Activated T-helper 1 cell treated with anti-CD3 and anti-CD28 coated beads, Interleukin-2, amount 50 U/mL, for 16 hours (primary cell): ENCODE measurements at places on chromosomes 1 and 21.
A peak's percentile ranks its signal among the peaks of the same experiment; 100 is the strongest.

- DNase-seq = no peak
Measured at GRCh38 chr21:36547464-36547863, 67.5 kb upstream of the CLDN14 start.

DNA sequence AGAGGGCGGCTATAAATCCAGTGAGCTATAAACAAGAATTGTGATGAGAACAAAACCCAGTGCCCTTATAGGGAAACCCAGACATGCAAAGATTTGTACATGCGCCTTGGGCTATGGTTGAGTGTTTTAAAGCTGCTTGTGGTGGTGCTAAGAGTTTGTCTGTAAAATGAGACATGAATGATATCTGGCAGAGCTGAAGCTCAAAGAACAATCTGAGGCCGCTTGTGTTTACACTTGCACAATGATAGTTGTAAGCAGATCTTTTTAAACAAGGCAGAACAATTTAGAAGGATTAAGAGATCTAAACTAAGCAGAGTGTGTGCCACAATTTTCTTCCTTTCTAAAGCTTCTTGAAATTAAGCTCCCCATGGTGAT lies 80.4 kb upstream of the ADAMTS5 start:
- DNase-seq = no peak

GRCh38 chr1:184376369-184376768 lies 10.5 kb upstream of the C1orf21 start:
- DNase-seq = no peak

DNA sequence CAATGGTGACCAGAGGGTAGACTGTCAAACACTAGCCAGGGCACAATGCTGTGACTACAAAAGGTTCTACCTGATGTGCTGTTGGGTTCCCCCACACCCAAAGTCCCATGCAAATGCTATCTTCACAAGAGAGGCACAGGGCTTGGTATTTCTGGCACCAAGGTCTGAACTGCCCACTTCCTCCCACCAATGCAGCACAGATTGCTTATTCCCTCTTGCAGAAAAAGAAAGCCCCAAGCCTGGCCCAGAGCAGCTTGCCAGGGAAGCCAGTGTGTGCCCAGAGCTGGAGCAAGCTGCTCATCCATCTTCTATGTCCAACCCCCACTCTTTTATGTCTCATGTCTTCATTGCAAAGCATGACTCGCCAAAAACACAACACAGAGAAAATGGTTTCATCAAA lies 149.4 kb upstream of the CAMK1G start:
- DNase-seq = no peak

- DNase-seq = no peak
Measured at GRCh38 chr1:204316164-204316563, 43.6 kb downstream of the PLEKHA6 start.

DNA sequence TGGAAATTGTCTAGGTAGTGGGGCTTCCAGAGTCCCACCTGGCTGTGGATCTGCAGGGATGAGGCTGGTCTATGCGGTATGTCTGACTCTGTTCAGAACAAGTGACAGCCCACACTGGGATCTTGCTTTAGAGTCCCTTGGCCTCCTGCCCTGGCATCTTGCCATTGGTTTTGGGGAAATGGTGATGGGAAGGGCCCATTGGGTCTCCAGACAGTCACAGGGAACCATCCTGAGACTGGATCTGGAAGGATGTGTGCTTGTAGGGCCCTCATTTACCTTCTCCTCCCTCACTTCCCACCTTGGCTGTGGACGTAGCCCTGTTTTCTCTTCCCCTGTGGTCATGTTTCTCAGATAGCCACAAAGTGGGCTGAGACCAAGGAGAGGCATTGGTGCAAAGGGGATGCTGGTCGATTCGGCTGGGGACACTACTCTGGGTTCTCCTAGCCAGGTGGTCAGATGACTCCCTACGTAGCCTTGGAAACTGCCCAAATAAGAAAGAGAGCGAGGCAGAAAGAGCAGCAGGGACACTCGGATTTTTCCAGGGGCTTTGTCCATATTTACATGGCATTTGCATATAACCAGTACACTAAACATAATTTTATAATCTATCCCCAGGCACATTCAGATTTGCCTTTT lies 15.1 kb downstream of the SOX13 start:
- no peak for DNase-seq

DNA sequence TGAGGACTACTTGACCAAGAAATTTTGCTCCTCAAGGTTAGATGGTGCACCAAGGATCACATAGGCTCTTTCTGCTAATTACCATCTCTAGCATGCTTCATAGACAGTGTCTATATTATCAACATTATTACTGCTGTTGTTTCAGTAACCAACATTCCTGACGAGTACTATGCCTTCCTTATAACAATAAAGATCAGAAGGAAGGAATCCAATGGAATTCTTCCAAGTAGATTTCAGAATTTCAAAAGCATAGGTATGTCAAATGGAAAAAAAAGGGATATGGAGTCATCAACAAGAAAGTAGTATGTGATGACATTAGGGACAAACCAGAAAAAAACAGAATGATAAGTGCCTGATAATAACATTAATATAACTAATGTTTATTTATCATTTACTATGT lies 39.6 kb upstream of the LPGAT1 start:
- DNase-seq = no peak

DNA sequence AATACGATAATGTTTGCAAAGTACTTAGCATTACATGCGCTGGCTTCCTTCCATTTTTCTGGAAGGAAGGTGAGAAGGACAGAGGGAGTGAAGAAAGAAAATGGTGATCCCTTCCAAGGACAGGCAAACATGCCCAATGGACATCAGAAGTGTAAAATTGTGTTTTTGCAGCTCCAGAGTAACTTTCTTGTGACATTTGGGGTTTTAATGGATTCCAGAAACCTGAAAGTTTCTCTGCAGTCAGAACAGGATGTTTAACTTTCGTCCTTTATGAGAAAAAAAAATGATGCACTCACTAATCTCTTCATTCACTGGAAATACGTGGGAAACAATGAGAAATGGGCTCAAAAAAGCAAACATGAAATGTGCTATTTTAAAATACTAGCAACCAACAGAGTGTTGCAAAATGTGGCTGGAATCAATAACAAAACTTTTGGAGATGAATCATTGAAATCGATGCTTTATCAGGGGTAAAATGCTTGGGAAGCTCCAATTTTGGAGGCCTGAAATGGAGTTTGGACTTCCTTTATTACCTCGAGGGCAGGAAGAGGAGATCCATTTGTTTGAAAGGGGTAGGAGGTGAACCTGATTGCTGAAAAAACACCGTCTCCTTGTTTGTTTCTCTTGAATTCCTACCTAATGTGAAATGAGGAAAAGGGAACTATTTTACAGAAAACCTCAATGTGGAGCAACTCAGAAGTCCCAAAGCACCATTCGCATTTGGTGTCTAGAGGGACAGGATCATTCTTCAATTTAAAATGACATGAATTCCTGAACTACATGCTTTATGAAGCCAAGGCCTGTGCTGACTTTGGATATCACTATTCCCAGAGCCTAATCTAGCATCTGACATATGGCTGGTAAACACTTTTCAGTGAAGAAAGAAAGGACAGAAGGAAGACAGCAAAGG lies 129.5 kb downstream of the TRABD2B start:
- DNase-seq = no peak

GRCh38 chr1:233790662-233791371 lies 113.7 kb upstream of the SLC35F3 start:
- DNase-seq = no peak

- no peak for DNase-seq
Measured at GRCh38 chr1:111594306-111594693, 25.3 kb upstream of the RAP1A start.

- no peak for DNase-seq
Measured at GRCh38 chr1:199102239-199102638, 463.4 kb downstream of the PTPRC start.

GRCh38 chr1:93584261-93585003 lies 97.2 kb downstream of the BCAR3 start:
- DNase-seq = no peak

- no peak for DNase-seq
Measured at GRCh38 chr1:63674865-63675419, 81.7 kb downstream of the PGM1 start.

DNA sequence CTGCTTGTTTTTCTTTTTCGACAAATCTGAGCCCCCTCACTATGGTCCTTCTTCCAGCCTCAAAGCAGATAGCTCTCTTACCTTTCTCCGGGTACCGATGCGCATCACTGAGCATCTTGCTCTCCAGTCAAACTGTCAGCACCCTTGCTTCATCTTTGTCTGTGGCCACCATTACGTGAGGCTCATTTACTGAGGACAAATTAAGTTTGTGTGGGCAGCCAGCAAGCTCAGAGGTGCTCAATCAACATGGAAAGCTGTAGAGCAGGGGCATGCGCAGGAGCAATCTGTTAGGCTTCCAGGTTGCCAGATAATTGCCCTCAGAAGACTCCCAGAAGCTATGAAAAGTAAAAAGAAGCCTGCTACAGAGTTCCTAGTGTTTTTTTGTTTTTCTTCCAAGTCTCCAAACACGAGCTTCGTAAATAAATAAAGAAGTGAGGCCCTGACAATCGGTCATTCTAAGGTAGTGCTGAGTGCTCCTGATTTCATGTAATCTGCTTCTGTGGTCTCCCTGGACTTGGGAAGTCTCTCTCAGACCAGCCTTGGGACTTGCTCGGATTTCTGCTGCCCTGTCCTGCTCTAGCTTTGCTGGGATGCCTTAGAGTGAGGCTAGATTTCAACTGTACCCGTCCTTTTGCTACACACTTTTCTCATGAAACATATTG lies 1.8 kb downstream of the C1orf53 start:
- DNase-seq = no peak

- DNase-seq = no peak
Measured at GRCh38 chr1:186183970-186184628, 191.0 kb downstream of the TPR start.

GRCh38 chr1:68745451-68745850 lies 248.6 kb upstream of the DEPDC1 start:
- DNase-seq = no peak

- no peak for DNase-seq
Measured at GRCh38 chr1:21882721-21883415, 54.2 kb downstream of the HSPG2 start.

DNA sequence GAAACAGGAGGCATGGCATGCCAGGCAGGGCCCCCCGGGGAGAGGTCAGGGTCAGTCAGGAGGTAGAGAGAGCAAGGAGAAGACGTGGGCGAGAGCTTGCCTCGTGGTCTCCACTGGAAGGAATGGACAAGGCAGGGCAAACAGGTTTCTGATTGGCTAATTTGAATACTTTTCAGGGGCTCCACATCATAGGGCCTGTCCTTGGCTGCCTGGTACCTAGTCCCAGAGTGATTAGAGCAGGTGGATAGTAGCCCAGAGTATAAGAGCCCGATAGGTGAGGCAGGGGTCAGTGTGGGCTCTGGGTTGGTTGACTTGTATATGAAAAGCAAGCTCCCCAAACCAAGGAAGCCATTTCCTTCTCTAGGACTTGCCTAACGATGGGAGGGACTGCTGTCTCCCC lies 178.6 kb downstream of the ZP4 start:
- no peak for DNase-seq

- DNase-seq = no peak
Measured at GRCh38 chr1:10765734-10766478, 30.5 kb downstream of the CASZ1 start.

- no peak for DNase-seq
Measured at GRCh38 chr1:230069796-230070195, 2.8 kb downstream of the GALNT2 start.

DNA sequence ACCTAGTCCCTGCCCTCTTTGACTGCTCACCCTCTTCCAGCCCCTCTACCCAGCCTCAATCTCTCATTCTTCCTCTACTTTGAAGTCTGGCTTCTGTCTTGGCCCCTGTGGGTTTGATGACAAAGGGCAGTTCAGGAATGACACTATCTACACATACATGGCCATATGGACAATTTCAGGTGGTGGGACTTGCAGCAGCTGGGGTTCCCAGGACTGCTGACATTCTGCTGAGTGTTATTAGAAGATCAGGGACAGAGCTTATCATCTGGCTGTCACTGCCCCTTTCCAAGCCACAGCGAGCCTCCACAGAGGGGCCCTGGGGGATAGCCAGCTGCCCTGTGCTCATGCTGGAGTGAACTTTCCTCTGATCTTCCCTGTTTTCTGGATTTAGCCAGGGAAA lies 97.4 kb upstream of the IPO9 start:
- DNase-seq = no peak

- peak; percentile 63 for DNase-seq
Measured at GRCh38 chr1:160085686-160086455, 4.5 kb downstream of the KCNJ9 start.

- DNase-seq = no peak
Measured at GRCh38 chr1:104105465-104105864, 355.8 kb downstream of the AMY1C start.

- no peak for DNase-seq
Measured at GRCh38 chr1:159970932-159971342, 16.9 kb upstream of the SLAMF9 start.

- DNase-seq = no peak
Measured at GRCh38 chr1:199682081-199682480, 345.4 kb upstream of the NR5A2 start.

DNA sequence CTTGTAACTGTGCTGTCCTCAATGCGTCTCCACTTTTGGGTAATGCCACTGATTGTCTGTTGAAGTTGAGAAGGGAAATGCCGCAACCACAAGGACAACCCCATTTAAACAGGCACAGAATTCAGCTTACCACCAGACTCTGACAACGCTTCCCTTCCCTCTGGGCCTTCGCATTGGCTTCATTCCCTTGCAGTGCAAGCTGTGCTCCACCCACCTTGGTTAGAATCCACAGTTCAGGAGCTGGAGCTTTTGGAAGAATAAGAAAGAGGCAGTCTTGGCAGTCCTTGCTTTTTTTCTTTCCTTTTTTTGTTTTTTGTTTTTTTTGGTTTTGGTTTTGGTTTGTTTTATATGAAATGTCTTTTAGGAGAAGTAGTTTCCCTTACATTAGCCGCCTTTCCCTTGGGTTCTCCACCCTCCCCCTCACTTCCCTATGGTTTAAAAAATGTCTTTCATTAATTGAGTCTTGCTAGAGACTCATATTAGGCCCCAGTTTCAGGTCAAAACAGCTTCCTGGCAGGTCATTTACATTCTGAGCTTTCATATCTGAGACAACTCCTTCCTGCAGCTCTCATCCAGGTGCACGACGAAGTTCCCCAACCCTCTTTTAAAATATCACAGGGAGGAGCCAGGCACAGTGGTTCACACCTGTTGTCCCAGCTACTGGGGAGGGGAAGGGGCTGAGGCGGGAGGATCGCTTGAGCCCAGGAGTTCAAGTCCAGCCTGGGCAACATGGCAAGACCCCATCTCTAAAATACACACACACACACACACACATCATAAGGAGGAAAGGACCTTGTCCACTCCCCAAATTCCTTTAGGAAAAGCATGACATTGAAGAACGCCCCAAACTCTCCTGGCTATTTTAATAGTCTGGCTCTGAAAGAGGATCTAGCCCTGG lies 20.7 kb upstream of the LAX1 start:
- DNase-seq = no peak
